T-helper 17 cell (primary cell): ENCODE measurements at places on chromosomes 2 and 18.

DNA sequence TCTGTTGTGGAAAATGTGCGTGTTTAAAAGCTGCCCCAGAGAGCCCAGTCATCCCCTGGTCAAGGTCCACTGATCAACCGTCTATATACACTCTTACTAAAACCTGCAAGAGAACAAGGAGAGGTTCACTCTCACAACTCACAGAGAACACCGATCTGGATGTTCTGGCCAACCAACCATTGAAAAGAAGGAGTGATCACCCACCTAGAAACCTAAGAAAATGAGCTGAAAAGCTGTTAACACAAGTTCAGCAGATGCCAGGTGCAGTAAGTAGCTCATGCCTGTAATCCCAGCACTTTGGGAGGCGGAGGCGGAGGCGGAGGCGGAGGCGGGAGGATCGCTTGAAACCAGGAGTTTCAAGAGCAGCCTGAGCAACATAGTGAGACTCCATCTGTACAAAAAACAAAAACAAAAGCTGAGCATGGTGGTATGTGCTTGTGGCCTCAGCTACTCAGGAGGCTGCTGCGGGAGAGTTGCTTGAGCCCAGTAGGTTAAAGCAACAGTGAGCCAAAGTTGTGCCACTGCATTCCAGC is 14.5 kb downstream of the ATG16L1 start:
- peak overlapping the region; percentile 99 for H3K27ac ChIP-seq
- H3K4me1 ChIP-seq, result peaks cover 50% of the 10 kb centered on the region
- H3K27me3 ChIP-seq, result no peaks in the 10 kb centered on the region
- peaks cover 19% of the 10 kb centered on the region for H3K36me3 ChIP-seq

DNA sequence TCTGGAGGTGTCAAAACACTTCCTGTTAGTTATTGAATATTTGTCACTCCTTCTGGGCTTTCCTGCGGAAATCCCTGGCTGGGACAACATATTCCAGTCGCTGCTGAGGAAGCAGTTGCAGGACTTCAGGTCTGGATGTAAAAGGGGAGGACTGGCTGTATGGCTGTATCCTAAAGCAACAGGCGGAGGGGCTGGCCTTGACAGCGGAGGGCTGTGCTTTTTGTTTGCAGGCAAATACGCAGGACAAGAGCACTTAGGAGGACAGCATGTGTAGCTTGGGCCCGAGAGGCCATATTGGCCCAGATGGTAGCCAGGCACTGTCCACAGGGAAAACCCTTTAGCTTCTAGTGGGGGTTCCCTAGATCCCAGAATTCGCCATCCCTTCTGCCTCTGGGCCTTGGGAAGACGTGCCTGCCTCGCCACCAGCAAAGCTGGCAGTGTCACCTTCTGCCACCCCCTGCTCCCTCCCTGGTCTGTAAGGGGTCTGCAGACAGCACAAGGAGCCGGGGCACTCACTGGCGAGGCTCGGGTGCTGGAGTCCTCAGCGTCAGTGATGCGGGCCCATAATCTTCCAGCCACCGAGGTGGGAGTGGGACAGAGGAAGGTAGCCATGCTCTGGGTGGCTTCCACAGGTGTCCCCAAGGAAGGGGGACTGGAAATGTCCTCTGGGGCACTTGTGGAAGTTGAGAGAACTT is 6.7 kb downstream of the NPPC start:
- DNase-seq, result no peak
- H3K36me3 ChIP-seq, result peaks cover 6% of the 10 kb centered on the region
- no peak overlapping the region for H3K4me3 ChIP-seq
- peaks cover 3% of the 10 kb centered on the region for H3K4me1 ChIP-seq
- no peak overlapping the region for H3K27ac ChIP-seq

- no peak for DNase-seq
- no peaks in the 10 kb centered on the region for H3K4me1 ChIP-seq
- no peak overlapping the region for H3K27ac ChIP-seq
- no peaks in the 10 kb centered on the region for H3K36me3 ChIP-seq
- H3K4me3 ChIP-seq, result no peak overlapping the region
These were observed 10.8 kb upstream of the EFEMP1 start for GRCh38 chr2:55934337-55934736.

DNA sequence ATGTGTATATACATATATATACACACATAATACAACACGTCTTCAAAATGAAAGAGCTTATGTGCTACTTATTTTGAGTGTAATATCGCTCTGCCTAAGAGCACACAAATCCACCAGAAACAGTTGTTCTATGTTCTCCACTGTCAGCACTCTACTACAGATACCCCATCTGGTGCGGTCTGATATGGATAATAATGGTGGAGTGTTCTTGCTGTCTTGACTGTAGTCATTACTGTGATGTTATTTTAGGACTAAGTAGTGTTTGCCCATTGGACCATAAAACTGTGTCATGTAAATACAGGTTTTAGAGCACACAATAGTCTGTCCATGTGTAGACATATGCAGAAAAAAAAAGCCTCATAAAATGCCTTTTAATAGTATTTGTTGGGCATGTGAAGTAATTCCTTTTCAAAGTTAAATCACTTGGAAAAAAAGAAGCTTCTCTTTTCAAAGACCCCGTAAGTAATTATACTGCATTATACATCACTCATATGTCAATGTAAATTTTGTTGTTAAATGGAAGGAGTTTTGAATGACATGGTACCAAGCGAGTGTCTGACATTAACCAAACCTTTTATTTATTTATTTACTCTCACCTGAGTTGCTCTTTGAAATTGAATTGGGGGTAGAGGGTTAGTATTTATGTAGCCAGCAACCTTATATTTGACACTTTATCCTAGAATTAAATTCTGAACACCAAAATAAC is 1249.2 kb upstream of the ZEB2 start:
- no peaks in the 10 kb centered on the region for H3K27me3 ChIP-seq
- no peak overlapping the region for H3K4me3 ChIP-seq
- H3K4me1 ChIP-seq, result no peaks in the 10 kb centered on the region

DNA sequence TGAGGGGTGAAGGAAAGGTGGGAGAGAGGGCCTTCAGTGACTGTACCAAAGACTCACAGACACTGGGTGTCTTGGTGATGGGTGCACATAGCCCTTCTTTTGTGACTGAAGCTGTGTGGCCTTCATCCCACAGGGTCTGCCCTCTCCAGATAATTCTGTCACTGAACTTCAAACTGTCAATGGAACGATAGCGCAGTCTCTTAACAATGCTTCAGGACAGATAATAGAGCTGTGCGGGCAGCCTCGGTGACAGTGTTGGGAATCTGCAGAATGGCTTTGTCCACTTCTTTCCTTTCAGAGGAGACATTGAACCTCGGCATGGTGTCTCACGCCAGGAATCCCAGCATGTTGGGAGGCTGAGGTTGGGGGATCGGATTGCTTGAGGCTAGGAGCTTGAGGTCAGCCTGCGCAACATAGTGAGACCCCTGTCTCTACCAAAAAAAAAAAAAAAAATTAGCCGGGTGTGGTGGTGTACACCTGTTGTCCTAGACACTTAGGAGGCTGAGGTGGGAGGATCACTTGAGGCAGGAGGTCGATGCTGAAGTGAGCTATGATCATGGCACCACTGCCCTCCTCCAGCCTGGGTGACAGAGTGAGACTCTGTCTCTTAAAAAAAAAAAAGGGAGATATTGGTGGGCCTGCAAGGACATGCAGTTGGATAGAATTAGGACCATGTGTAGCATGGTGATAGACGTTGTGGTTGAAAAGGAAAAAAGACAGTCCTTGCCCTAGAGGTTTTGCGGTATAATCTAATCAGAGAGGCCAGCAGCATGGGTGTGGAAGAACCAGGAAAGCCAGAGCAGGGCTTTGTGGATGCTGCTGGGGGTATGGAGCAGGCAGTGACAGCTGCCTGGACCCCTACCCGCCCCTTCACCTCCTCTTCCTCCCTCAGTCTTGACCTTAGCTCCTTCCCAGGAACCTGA is 91.4 kb downstream of the LDLRAD4 start:
- H3K4me3 ChIP-seq, result no peak overlapping the region
- no peaks in the 10 kb centered on the region for H3K27me3 ChIP-seq
- H3K36me3 ChIP-seq, result no peaks in the 10 kb centered on the region
- peaks cover 14% of the 10 kb centered on the region for H3K4me1 ChIP-seq
- H3K27ac ChIP-seq, result no peak overlapping the region

- no peak overlapping the region for H3K4me3 ChIP-seq
- H3K27ac ChIP-seq, result no peak overlapping the region
- peaks cover 2% of the 10 kb centered on the region for H3K4me1 ChIP-seq
- peaks cover 3% of the 10 kb centered on the region for H3K36me3 ChIP-seq
- no peaks in the 10 kb centered on the region for H3K27me3 ChIP-seq
These were observed 171.0 kb downstream of the AFF3 start for GRCh38 chr2:99971326-99971900.

DNA sequence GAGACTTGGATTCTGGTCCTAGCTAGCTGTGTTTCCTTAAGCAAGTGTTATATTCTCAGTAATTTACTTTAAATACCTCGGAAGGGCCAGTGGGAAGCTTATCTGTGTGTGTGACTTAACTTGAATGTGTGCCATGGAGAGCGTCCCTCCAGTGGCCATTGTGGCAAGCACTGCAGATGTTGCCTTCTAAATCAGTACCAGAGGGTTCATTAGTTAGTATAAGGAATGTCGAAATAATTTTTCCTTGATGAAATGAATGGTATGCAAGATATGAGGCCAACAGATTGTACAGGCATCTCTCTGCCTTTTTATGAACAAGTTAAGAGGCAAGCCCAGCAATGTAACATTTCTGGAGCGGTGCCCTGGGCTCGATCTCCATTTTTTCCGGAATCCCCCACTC is 52.0 kb downstream of the FBXO36 start:
- peaks cover 2% of the 10 kb centered on the region for H3K4me1 ChIP-seq
- H3K27ac ChIP-seq, result no peak overlapping the region
- H3K36me3 ChIP-seq, result peaks cover 2% of the 10 kb centered on the region
- no peaks in the 10 kb centered on the region for H3K27me3 ChIP-seq

- H3K36me3 ChIP-seq, result no peaks in the 10 kb centered on the region
- DNase-seq, result no peak
- H3K4me1 ChIP-seq, result no peaks in the 10 kb centered on the region
- no peak overlapping the region for H3K4me3 ChIP-seq
These were observed 763.5 kb upstream of the CELF4 start for GRCh38 chr18:38329145-38329544.

DNA sequence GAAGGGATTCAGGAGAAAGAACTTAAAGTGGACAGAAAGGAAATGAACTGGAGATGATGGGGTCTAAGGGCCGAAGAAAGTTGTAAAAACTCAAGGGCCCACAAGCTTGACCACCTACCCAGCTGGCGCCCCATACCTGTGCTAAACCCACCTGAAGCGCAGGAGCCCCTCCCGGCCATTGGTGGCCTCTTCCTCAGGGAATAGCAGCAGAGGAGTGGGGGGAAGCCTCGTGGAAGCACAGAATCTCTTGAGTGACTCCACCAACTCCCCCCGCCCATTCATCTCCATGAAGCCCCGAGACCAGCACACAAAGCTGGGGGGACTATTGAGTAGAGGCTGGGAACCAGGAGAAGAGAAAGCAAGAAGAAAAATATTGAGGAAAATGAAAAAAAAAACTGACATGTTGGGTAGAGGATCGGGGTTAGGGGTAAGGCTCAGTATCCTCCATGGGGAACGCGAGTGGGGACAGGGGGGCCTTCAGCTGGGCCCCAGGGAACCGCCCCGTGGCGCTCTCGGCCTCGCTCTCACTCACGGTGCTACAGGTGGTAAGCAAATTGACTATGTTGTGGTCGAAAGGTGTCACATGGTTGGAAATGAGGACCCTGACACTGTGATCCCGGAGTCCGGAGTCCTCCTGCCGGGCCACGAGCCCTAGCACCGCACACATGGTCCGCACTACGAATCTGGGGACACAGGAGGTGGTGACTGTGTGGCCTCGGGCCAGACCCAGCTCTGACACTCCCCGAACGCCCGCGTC is 728 bp downstream of the AUP1 start:
- H3K4me3 ChIP-seq, result peak overlapping the region; percentile 94
- H3K4me1 ChIP-seq, result peaks cover 33% of the 10 kb centered on the region
- H3K27me3 ChIP-seq, result no peaks in the 10 kb centered on the region

DNA sequence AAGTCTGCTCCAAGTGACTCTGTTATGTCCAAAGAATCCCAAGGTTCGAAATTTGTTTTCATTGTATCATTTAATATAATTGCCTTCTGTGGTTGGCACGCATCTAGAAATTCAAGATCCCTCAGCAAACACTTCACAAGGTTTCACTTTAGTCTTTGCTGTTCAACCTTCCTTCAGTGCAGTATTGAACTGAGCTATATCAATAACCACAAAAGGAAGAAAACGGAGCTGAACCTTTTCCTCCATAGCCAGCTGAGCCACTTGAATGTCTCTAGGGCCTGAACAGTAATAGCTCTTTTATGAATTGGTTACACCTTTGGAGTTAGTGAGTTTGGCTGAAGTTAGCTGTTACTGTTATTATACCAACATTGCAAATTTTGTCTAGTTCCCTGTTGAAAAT is 357.7 kb upstream of the HNRNPA3 start:
- no peak overlapping the region for H3K4me3 ChIP-seq
- H3K4me1 ChIP-seq, result peaks cover 26% of the 10 kb centered on the region

DNA sequence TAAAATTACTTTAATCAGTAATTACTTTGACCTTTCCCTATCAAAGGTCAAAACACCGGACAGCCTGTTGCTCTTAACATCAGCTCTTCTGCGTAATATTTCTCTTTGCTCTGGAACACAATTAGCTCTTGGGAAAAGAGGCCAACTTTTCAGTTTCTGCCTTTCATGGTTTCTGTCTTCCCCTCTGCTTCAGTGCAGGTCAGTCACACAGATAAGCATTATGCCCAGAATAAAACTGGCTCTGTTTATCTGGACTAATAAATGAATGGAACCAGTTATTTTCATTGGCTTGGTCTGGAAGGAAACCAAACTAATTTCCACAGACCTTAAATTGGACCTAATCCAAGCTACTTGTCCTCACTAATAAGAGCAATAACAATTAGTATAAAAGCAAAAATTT is 26.2 kb upstream of the GALNT3 start:
- H3K36me3 ChIP-seq, result no peaks in the 10 kb centered on the region
- H3K4me3 ChIP-seq, result no peak overlapping the region
- no peak overlapping the region for H3K27ac ChIP-seq
- H3K27me3 ChIP-seq, result peaks cover 6% of the 10 kb centered on the region
- no peaks in the 10 kb centered on the region for H3K4me1 ChIP-seq
- DNase-seq, result no peak

GRCh38 chr2:151374436-151374835 is 17.0 kb downstream of the TNFAIP6 start:
- H3K4me3 ChIP-seq, result no peak overlapping the region
- H3K36me3 ChIP-seq, result no peaks in the 10 kb centered on the region
- DNase-seq, result no peak
- no peak overlapping the region for H3K27ac ChIP-seq
- H3K27me3 ChIP-seq, result peaks cover 12% of the 10 kb centered on the region

GRCh38 chr2:26668041-26668440 is 24.5 kb upstream of the KCNK3 start:
- no peaks in the 10 kb centered on the region for H3K4me1 ChIP-seq
- H3K27ac ChIP-seq, result no peak overlapping the region
- no peak overlapping the region for H3K4me3 ChIP-seq
- no peaks in the 10 kb centered on the region for H3K36me3 ChIP-seq
- DNase-seq, result no peak
- H3K27me3 ChIP-seq, result peaks cover 54% of the 10 kb centered on the region

- H3K27ac ChIP-seq, result peak overlapping the region; percentile 56
- H3K4me1 ChIP-seq, result peaks cover 12% of the 10 kb centered on the region
- no peaks in the 10 kb centered on the region for H3K27me3 ChIP-seq
- peaks cover 6% of the 10 kb centered on the region for H3K36me3 ChIP-seq
These were observed 159.4 kb upstream of the FOSL2 start for GRCh38 chr2:28233164-28233676.

GRCh38 chr2:104430852-104431251 is 423.1 kb upstream of the POU3F3 start:
- no peak overlapping the region for H3K4me3 ChIP-seq
- H3K27ac ChIP-seq, result no peak overlapping the region
- peaks cover 4% of the 10 kb centered on the region for H3K4me1 ChIP-seq
- peaks cover 12% of the 10 kb centered on the region for H3K27me3 ChIP-seq
